ENCODE measurements at places on chromosomes 3 and 15.

DNA sequence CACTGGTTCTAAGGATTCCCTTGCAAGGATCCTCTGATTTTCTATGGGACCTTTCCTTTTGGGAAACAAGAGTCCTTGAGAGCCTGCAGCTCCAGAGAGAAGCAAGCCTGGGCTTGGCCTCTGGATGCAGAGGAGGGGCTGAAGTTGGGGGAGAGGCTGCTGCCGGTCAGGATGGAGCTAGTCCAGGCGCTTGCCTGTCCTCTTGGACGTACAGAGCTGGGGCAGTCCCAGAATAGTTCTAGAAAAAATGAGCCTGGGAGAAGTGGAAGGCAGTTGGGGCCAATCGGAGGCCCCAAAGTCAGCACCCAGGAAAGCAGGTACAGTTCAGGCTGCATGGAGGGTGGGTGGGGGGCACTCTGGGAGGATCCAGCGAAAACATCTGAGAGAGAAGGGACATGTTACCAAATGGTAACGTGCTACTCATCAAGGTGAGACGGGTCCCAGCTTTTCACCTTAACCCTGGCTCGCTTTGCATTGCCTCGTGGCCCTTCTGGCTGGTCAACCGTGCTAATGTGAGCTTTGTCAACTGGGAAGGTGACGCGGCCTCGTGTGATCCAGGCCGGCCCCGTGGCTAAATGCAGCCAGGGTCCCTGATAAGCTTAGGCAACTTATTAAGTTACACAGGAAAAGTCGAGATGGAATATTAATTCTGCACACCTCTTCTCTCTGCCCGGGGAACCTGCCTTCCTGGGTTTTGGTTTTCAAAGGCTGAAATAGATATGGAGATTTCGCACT lies 38.7 kb upstream of the MAGEF1 start:
- DNase-seq: no peak

DNA sequence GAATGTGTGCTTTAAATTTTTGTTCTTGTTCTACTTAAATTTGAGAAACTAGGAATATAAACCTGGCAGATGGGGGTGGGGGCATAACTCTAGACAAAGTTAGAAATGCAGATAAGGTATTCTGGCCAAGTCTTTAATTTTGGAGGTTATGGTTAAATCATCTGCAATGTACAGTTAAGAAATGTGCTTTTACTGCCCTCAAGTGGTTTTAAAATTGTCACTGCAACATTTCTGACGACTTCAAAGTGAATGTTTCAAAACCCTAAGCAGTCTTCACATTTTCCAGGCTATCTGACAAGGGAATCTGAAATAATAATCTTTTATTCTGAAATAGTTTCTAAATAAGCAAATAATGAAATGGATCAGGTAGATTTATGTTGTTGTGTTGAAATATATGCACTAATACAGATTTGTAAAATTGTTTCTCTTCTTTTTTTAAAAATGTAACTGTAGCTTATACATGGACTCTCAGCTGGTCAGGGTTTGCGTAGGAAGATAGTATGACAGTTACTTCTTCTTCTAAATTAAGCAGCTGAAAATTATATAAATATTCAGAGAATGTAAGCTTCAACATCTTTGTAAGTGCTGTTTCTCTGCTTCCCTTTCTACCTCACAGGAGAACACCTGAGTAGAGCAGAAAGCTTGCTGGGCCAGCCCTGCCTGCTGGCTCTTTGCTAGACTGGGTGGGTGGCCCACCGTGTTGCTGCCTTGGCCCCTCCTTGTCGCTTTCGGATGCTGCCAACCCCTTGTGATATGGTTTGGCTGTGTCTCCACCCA lies 45.0 kb downstream of the SUCNR1 start:
- no peak for DNase-seq

GRCh38 chr15:82036461-82036860 lies 9.4 kb downstream of the MEX3B start:
- no peak for DNase-seq

DNA sequence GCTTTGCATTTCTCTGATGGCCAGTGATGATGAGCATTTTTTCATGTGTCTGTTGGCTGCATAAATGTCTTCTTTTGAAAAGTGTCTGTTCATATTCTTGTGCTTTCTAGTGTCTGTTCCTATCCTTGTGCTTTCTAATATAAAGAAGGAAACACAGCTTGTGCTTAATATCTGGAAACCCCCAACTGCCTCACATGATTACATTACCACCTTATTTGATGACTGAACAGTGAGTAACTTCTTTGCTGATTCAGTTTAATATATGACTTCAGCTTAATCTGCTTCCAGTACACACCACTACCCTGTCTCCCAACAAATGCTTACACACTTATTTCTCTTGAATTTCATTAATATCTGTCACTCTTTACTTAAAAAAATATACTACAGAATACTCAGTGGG lies 835.1 kb downstream of the EDEM1 start:
- no peak for DNase-seq

- no peak for DNase-seq
These were observed 102.4 kb downstream of the NR1D2 start for GRCh38 chr3:24047513-24047912.

DNA sequence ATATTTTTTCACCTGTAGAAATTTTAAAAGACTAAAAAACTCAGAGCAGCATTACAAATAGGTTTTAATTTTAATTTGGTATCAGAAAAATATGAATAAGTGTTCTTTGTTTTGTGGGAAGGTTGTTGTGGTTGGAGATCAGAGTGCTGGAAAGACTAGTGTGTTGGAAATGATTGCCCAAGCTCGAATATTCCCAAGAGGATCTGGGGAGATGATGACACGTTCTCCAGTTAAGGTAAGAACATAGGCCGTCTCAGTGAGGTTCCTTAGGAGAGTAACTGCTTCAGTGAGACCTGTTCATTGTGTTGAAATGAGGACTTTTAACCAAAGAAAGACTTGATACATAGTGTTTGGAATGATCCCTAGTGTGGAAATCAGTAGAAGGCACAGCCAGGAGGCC lies 44.8 kb downstream of the OPA1 start:
- DNase-seq: no peak

GRCh38 chr3:171321559-171322360 lies 138.4 kb downstream of the TNIK start:
- DNase-seq: no peak

GRCh38 chr15:53196242-53196641 lies 406.1 kb upstream of the ONECUT1 start:
- DNase-seq: no peak
